ENCODE measurements at places on chromosomes 12 and 14. TPM values are rescaled to one million over a fixed set of nuclear protein-coding genes. Genes with fewer than 3 reads are reported as not detected.

DNA sequence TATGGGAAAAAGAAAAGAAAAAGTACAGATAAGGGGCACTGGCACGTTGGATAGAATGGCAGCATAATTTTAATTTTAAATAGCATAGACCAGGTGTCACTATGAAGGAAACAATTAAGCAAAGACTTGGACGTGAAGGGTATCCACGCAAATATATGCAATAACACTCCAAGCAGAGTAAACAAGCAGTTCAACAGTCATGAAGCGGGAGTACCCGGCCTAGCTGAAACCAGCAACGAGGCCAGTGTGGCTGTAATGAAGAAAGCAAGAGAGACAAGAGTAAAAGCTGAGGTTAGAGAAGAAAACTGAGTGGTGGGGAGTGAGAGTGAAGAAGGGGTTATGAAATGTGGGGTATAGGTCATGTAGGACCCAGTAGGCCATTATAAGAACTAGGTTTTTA is 85.4 kb downstream of the BCL2L14 start:
- H3K36me3 ChIP-seq = no peaks in the 10 kb centered on the region
- no peaks in the 10 kb centered on the region for H3K27me3 ChIP-seq

DNA sequence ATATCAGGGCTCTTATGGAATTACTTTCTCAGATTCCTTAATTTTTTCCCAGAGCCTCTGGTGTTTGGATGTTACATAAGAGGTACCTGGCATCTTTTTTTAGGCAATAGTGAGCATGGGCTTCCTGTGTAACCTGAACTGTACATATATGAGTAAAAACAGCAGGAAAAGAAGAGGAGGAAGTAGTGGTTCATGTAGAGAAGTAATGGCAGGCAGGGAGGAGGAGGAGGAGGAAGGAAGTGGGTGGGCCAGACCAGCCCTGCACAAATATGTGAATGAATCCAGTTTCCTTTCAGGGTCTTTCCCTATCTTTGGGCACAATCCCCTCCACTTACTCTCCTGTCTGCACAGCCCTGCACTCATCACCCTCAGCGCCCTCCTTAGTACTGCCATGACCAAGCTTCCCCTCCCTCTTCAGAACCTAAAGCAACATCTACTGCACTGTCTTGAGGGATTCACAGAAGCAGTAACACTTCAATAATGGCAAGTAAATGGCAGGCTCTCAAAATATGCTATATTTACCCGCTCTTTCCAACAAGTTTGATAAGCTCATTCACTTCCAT is 40.9 kb upstream of the GSG1 start:
- no peaks in the 10 kb centered on the region for H3K36me3 ChIP-seq
- H3K4me3 ChIP-seq = no peak overlapping the region
- no peaks in the 10 kb centered on the region for H3K27me3 ChIP-seq
- no peak for DNase-seq
- H3K27ac ChIP-seq = no peak overlapping the region

DNA sequence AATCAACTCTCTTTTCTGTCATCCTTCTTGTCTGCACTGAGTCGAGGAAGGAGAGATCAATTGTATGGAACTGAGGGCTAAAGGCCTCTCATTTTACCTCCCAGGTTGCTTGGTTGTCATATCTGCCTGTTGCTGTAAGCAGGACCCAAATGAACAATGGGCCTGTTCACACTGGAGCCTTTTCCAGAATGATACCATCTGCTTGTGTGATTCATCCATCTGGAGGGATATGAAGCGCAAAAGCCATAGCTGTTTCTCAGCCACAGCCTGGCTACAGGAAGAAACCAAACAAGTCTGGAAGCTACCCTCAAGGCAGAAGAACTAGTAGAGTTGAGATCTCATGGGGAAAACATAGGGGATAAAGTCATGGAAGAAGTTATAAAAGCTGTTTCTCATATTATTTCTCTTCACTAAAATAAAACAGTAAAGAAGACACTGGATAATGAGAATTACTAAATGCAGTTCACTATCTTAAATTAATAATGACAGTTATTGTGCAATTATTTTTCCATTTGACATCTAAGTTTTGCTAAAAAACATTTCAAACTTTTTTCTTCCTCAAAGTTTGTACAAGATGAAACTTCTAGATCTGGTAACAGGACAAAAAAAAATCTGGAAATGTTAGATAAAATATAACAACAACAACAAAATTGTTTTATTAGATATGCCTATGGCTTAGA is 106.3 kb downstream of the SPTSSA start:
- no peaks in the 10 kb centered on the region for H3K4me1 ChIP-seq
- H3K36me3 ChIP-seq = no peaks in the 10 kb centered on the region

GRCh38 chr12:65937161-65937641 is 112.9 kb downstream of the HMGA2 start:
- DNase-seq = no peak
- no peak overlapping the region for H3K27ac ChIP-seq
- H3K4me1 ChIP-seq = no peaks in the 10 kb centered on the region
- no peaks in the 10 kb centered on the region for H3K27me3 ChIP-seq
- H3K4me3 ChIP-seq = no peak overlapping the region

- H3K27ac ChIP-seq = no peak overlapping the region
- no peaks in the 10 kb centered on the region for H3K27me3 ChIP-seq
- DNase-seq = no peak
- H3K4me1 ChIP-seq = no peaks in the 10 kb centered on the region
- H3K36me3 ChIP-seq = no peaks in the 10 kb centered on the region
These were observed 243.3 kb upstream of the FKBP4 start for GRCh38 chr12:2551412-2551900.

DNA sequence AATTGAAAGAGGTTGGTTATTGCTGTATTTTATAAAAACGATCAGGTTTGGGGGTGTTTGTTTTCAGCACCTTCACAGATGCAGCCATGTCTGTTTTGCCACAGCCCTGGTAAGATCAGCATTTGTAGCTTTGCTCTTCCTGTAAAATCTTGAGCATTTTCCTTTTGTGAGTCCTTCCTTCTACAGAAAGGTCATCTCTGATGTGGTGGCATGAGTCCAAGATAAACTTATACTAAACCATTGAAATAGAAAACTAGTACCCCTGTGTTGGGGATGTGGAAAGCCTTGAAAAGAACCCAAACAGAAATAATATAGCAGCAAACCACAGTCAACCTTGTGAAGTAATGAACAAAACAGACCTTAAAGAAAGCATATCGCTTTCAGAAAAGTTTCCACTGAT is 85.5 kb downstream of the TGFB3 start:
- no peaks in the 10 kb centered on the region for H3K27me3 ChIP-seq
- H3K4me3 ChIP-seq = no peak overlapping the region
- DNase-seq = no peak
- H3K4me1 ChIP-seq = no peaks in the 10 kb centered on the region
- no peak overlapping the region for H3K27ac ChIP-seq

DNA sequence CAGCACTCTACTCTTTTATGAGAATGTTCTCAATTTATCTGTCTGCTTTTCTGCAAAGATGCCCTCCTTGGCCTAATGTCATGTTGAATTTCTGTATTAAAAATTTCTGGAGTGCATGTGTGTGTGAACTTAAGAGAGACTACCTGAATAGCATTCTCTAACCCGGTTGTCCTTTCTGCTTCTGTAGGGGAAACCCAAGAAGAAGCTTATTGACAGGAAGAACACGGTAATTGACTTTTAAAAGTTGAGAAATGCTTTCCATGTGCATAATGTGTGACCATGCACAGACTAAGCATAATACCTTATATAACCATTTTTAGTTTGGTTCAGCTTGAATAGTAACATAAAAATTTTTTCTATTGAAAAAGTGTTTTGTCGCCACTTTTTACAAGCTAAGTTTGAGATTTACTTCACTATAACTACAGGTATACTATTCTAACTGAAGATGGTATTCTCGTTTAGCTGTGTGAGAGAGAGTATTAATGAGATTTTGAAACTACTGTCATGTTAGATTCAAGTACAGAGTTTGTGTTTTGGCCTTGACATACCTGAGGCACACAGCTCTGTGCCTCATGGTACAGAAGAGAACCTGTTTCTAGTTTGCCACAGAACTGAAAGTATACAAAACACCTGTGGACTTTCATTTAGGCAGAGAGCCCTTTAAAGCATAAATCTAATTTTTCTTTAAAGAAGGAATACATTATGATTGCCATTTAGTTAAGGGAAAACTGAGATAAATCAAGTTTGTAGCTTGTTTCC is 96.8 kb downstream of the TTLL5 start:
- no peak for DNase-seq
- no peaks in the 10 kb centered on the region for H3K4me1 ChIP-seq
- H3K27ac ChIP-seq = no peak overlapping the region
- H3K36me3 ChIP-seq = no peaks in the 10 kb centered on the region

The GPR68 gene
- 0.33 TPM for polyA plus RNA-seq

The PKP2 gene
- 4.9 TPM for polyA plus RNA-seq

The OR9K2 gene
- polyA plus RNA-seq = not detected

The IFNG-AS1 gene
- polyA plus RNA-seq = not detected

The LTBP2 gene
- 1.8 TPM for polyA plus RNA-seq
